ENCODE measurements at places on chromosomes 4 and X. TPM values are rescaled to one million over a fixed set of nuclear protein-coding genes. Genes with fewer than 3 reads are reported as not detected.

SERTM2 gene
- not detected for total RNA-seq

FIP1L1 gene
- 58.8 TPM for total RNA-seq

XPNPEP2 gene
- 0.49 TPM for total RNA-seq

GRCh38 chr4:113637363-113637762, 124.2 kb downstream of the CAMK2D start:
- no peak for DNase-seq

DNA sequence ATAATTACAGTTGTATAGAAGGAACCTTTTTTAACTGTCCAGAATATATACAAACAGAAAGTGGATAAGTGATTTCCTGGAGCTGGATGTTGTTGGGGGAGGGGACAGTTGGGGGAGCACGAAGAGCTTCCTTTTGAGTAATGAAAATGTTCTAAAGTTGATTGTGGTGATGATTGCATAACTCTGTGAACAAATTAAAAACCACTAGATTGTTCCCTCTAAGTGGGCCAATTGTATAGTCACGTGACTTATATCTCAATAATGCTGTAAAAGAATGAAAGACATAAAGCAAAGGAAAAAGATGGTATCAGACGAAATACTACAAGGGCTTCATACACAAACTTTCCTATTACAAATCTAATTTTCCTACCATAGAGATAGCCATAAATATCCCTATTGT, 2.7 kb downstream of the CT55 start:
- DNase-seq: no peak

- DNase-seq: no peak
Observed at GRCh38 chrX:72477781-72478181, 94.9 kb downstream of the HDAC8 start.

- no peak for DNase-seq
Observed at GRCh38 chr4:4401036-4401435, 14.1 kb downstream of the NSG1 start.

- no peak for DNase-seq
Observed at GRCh38 chr4:637536-638280, 12.3 kb downstream of the PDE6B start.

GRCh38 chr4:148778980-148779675, 336.9 kb upstream of the NR3C2 start:
- DNase-seq: no peak

All from HepG2 (cell line).